ENCODE measurements at places on chromosomes 11 and 22. TPM values are rescaled to one million over a fixed set of nuclear protein-coding genes. Genes with fewer than 3 reads are reported as not detected.

The PIWIL4 gene
- 1.9 TPM for total RNA-seq

The MPPED1 gene
- total RNA-seq, result not detected

The ST3GAL4 gene
- 26.2 TPM for total RNA-seq

The ADAMTS8 gene
- 23.0 TPM for total RNA-seq

The ARHGEF17 gene
- 56.5 TPM for total RNA-seq

The MOV10L1 gene
- 0.56 TPM for total RNA-seq

The MPPED2 gene
- 1.5 TPM for total RNA-seq

All from lower lobe of right lung (tissue), 2 donors.